Kidney capillary endothelial cell (primary cell): ENCODE measurements at places on chromosomes 7 and 10.
A peak's percentile ranks its signal among the peaks of the same experiment; 100 is the strongest.

- DNase-seq: no peak
These were observed 57.7 kb downstream of the VPS41 start for GRCh38 chr7:38851321-38851720.

DNA sequence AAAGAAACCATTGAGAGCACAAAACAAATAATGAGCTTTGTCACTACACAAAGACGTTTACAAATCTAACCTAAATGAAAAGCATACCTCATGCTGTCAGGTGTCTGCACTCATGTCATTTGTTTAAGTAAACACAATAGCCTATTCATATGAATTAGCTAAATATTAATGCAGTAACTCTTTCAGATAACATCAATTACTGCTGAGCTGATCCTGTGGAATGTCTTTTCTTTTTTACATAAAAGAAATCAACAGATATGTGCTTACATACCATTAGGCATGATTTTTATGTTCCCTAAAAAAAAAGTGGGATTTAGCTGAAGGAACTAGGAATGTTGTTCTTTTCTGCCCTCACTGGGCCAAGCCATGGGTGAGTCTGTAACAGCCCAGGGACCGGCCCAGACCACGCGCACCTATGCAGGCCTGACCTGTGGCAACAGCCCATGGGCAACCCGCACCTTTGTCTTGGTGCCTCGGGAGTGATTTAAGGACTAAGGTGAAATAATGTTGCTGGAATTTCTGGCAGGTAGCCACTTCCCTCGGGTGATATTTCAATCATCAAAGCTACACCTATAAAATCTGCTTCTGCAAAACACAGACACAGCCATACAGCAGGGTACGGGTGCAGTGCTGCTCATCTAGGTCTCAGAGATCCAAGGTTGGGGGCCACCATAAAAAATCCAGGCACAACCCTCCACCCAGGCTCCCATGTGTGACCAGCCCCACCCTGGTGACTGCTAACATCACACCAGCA is 44.6 kb downstream of the FGFR2 start:
- no peak for DNase-seq

- peak; percentile 89 for DNase-seq
These were observed 268.1 kb upstream of the FZD8 start for GRCh38 chr10:35910234-35910633.

DNA sequence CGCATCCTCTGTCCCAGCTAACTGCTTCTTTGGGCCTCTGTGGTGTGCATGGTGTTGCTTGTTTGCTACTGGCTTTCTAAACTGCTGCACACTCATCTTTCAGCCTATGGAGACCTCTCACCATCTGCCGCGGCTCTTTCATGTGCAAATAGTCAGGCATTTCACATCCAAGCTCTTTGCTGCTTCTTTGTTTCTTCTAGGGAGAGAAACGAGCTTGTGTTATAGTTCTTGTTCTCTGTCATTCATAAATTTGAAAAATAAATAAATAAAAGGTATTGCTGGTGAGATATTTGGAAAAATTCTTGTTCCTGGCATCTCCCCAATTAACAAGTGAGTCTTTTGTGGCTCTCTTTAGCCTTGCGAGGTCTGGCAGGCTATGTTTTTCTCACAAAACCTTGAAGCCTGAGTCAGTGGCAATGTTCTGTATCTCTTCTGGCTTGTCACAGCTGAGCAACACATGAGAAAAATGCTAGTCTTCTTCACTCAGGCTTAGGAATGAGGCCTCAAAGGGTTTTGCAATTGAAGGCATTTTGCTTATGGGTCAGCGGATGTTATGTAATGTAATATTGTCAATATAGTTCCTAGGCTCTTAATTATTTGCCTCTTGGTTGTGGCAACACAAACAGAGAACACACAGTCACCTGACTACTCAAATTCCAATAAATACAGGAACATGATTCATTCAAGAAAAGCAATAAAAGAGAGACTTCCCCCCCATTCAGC is 274.0 kb downstream of the FRMD4A start:
- DNase-seq: no peak

- DNase-seq: no peak
These were observed 1363.4 kb upstream of the CELF2 start for GRCh38 chr10:9654261-9654660.

GRCh38 chr10:86337121-86337601 is 29.4 kb downstream of the GRID1 start:
- DNase-seq: no peak

DNA sequence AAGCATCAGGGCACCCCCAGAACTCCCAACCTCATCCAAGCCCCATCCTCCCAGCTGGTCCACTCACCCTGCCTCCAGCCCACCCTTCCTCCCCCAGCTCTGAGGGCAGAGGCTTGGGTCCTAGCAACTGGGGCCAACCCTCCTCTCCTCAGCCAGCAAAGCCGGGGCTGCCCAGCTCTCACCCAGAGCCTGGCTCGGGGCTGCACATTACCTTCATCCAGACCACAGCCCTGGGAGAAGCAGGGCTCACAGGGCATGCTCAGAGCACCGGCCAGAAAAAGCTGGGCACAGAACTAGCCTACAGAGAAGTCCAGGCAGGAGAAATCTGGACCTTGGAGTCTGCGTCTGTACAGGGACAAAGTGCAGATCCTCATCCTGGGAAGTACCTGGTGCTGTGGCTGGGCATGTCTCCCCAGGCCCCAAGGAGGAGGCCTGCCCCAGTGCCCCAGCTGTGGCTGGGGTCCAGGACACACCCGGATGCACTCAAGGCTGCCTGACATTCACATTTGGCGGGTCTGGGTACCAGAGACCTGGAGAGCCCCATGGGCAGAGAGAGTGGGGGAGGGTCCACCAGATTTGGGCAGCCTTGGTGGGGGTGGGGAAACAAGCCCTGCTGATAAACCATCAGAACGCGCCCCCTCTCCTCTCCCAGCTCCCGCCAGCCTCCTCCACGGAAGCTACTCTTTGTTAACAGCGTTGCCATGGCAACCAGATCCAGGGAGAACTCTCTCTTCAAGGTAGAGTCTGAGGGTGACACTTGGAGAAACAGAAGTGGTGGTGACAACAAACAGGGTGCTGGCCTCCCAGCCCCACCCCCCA is 5.1 kb downstream of the RASGEF1A start:
- DNase-seq: no peak

GRCh38 chr10:24707445-24707844 is 16.2 kb downstream of the ARHGAP21 start:
- DNase-seq: no peak

DNA sequence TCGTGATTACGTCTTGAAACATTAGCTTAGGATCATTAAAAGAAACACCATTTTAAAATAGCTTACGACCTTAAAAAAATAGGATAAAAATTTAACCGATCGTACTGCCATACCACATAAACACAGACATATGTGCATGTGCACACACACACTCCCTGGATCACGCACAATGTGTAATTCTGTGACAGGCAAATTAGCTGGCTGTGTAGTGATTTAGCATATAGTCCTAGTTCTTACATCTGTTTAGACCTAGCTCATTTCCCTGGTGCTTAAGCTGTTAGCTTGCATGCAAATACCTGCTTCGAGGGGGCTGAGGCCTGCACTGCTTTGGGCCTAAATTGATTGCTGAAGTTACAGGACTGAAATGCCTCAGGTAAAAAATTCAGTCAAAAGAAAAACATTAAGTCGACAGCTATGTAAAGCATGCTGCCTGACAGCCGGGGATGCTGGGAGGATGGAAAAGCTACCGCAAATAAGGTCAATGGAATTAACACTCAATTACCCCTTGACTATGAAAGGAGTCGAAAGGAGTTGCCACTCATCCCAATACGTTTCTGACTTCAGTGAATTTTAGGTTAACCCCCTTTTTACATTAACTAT is 267.1 kb upstream of the FZD8 start:
- no peak for DNase-seq

DNA sequence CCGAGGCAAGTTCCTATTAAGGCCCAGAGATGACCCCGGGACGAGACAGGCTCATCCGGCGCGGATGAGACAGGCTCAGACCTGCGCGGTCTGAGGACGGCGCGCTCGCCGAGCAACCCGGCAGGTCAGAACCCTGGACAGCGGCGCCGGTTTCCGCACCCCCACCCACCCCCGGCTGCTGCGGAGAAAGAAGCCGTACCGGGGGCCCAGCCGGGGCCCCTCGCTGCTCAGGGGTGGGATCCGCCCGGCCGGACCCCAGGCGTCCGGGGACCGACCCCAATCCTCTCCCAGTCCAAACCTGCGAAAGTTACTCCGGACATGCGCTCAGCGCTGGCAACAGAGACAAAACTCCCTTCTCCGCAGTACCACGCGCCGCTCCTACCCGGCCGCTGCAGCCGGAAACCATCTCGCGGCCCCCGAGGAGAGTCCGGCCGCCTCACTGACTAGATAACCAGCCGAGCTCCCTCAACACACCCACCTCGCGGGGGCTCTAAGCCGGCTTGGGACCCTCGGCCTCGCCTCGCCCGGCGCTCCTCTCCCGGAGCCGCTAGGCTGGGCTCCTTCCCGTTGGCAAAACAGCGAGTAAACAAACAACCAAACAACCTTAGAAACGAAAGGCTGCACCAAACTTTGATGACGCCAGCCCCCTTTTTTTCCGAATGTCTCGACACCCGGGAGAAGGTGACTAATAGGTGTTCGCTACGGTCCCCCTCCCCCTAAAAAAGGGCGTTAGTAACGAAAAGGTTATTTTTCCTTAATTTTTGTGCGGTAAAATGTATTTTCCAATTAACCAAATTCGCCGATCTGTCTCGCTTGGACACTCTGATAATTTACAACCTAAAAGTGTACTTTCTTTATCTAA is 2.3 kb upstream of the DRGX start:
- DNase-seq: peak; percentile 33

DNA sequence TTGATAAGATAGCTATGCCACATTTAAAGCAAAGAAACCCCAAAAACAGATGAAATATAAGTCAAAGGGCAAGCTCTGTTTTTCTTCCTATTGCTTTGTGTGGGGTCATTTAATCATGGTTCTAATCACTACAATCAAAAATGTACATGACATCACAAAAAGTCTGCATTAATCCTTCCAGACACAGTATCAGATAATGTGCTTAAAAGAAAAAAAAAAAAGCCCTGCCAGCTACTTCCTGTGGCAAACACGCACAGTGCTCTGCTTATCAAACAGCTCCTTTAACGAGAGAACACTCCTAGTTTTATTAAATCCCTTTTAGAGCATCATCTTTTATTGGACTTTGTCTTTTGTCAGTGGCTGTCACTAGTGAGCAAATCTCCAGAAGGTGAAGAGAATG is 1005.8 kb downstream of the GATA3 start:
- no peak for DNase-seq

GRCh38 chr7:137331378-137331777 is 12.2 kb downstream of the PTN start:
- no peak for DNase-seq

DNA sequence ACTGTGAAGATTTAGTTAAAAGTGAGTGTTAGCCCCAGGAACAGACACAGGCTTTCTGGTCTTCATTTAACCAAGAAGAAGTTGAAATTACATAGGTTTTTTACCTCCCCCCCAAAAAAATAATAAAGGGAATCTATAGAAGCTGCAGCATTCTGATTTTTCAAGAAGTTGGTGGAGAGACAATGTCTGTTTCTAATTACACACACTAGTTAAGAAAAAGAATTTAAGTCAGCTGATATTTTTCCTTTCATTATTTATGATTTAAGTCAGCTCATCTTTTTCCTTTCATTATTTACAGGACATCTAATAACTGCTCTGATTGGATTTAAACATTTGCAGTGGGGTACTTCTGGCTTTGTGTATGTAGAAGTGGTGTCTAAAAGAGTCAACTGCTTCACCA is 201.4 kb upstream of the NRP1 start:
- DNase-seq: no peak

DNA sequence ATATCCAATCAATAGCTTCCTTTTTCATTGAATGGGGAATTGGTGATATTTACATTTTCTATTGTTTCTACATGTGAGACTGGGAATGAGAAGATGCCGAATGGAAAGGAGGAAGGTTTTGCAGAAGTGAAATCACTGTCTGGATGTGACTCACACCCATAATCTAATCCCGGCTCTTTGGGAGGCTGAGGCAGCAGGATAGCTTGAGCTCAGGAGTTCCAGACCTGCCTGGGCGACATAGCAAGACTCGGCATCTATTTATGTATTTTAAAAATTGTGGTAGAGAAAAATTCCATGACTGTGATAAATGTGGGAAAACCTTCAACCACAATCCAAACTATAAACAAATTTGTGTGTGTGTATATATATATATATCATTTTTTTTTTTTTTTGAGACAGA is 10.9 kb upstream of the FIS1 start:
- DNase-seq: no peak

DNA sequence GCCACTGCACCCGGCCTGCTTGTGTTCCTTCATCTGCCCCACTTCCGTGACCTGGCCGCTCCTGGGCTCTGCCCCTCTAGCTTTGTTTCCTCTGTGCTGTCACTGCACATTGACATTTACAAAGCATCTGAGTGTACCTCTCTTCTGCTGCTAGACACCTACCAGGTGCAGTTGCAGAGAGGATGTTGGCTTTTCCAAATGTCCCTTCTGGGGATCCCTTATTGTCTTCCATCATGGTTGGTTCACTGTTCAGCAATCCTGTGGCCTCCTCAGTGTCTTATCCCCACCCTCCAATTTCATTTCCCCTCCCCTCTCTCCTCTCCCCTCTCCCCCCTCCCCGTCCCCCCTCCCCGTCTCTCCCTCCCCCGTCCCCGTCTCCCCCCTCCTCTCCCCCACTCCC is 13.8 kb downstream of the VWA2 start:
- DNase-seq: no peak

DNA sequence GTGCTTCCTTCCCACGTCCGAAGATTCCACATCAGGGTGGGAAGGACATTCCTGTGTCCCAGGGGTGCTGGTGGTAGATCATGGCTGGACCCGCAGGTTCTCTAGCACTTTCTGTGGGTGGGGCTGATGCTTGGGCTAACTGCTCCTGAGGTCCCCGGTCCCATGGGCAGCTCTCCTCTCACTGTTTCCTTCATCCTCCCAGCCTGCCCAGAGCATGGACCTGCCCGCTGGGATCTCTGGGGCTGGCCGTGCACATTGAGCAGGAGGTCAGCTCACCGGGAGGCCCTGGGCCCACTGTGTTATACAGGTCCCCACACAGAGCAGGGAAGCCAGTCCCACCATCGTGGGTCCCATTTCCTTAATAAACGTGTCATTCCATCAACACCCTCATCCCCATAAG is 502.3 kb downstream of the TCERG1L start:
- no peak for DNase-seq

- no peak for DNase-seq
These were observed 222.9 kb downstream of the CHRM2 start for GRCh38 chr7:137091396-137091795.

- DNase-seq: no peak
These were observed at the start of gene AMZ1 for GRCh38 chr7:2687881-2688318. Gene AMZ1, plus strand, starts transcription at chr7:2688202. Its CDS starts 12,250 bp downstream, at chr7:2700452.

DNA sequence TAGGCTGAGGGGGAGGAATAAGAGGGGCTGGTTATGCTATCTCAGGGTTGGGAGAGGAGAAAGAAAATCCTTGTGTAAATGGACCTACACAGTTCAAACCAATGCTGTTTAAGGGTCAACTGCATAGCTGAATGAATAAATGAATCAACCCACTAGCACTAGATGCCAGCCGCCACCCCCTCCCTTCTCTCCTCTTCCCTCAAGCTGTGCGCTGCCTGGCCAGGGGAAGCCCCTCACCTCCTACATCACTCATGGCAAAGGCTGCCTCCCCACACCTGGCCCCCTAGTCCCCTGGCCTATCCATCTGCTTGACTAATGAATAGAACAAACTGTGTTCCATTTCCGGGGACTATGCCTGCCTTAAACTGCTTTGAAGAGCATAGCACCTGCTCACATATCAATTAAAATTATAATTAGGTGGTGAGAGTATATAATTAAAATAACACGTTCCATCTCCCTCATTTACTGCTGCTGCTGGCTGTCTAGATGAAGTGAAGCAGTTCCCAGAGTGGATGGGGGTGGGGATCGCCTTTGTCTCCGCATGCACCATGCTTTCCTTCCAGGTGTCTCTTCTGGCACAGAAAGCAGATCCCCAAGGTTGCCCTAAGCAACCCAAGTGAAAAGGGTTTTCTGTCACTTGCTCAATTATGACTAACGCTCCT is 32.6 kb downstream of the GRID1 start:
- no peak for DNase-seq
